Smooth muscle cell of trachea (primary cell): ENCODE measurements at places on chromosomes 2 and 18. TPM values are rescaled to one million over a fixed set of nuclear protein-coding genes. Genes with fewer than 3 reads are reported as not detected.

The FRZB gene
- 0.17 and 0.44 TPM in 2 replicates for total RNA-seq

The VIL1 gene
- total RNA-seq: not detected in 2 replicates

The ID2 gene
- 103 and 144 TPM in 2 replicates for total RNA-seq

The CROCC2 gene
- total RNA-seq: 0.50 and 1.0 TPM in 2 replicates

The KCNG2 gene
- total RNA-seq: 0.73 and 3.3 TPM in 2 replicates

The NCK2 gene
- total RNA-seq: 19.1 and 32.4 TPM in 2 replicates

The STARD6 gene
- not detected in 2 replicates for total RNA-seq

The AFG3L2 gene
- 41.4 and 47.6 TPM in 2 replicates for total RNA-seq

The HOXD10 gene
- total RNA-seq: not detected in 2 replicates

The MEP1B gene
- 0.17 TPM in 1 of 2 replicates, not detected in the other for total RNA-seq

The SERPINB13 gene
- not detected in 2 replicates for total RNA-seq

The HJURP gene
- total RNA-seq: 1.5 and 21.8 TPM in 2 replicates

The CSRNP3 gene
- 2.8 and 3.0 TPM in 2 replicates for total RNA-seq

The MOB4 gene
- 24.8 and 31.1 TPM in 2 replicates for total RNA-seq

The NT5C1B gene
- total RNA-seq: not detected in 2 replicates

The HNMT gene
- 20.8 and 45.4 TPM in 2 replicates for total RNA-seq

The RAB3GAP1 gene
- 89.2 and 101 TPM in 2 replicates for total RNA-seq

The ZC3H6 gene
- 5.8 and 6.4 TPM in 2 replicates for total RNA-seq

The SATB2 gene
- 11.3 and 20.2 TPM in 2 replicates for total RNA-seq

The HMSD gene
- total RNA-seq: 0.15 and 0.17 TPM in 2 replicates

The WNT6 gene
- total RNA-seq: not detected in 2 replicates

The TMEM178A gene
- 1.0 and 1.3 TPM in 2 replicates for total RNA-seq

The LYPD6 gene
- total RNA-seq: 0.15 and 0.33 TPM in 2 replicates

The DOCK10 gene
- total RNA-seq: 36.9 and 37.7 TPM in 2 replicates

The MATN3 gene
- total RNA-seq: 0.99 and 1.9 TPM in 2 replicates

The COL4A3 gene
- total RNA-seq: 0.17 and 0.29 TPM in 2 replicates

The RGPD3 gene
- total RNA-seq: 0.29 and 0.33 TPM in 2 replicates

The SERPINB4 gene
- not detected in 2 replicates for total RNA-seq

The RMDN2 gene
- 4.6 and 5.1 TPM in 2 replicates for total RNA-seq

The MYO3B gene
- total RNA-seq: 0.15 and 0.17 TPM in 2 replicates

The CHPF gene
- 94.8 and 168 TPM in 2 replicates for total RNA-seq

The DCDC2C gene
- not detected in 2 replicates for total RNA-seq

The UGT1A10 gene
- total RNA-seq: not detected in 2 replicates
